ENCODE measurements at places on chromosomes 5 and 9.

- DNase-seq, result no peak
Measured at GRCh38 chr9:133103183-133103986, 17.7 kb downstream of the RALGDS start.

DNA sequence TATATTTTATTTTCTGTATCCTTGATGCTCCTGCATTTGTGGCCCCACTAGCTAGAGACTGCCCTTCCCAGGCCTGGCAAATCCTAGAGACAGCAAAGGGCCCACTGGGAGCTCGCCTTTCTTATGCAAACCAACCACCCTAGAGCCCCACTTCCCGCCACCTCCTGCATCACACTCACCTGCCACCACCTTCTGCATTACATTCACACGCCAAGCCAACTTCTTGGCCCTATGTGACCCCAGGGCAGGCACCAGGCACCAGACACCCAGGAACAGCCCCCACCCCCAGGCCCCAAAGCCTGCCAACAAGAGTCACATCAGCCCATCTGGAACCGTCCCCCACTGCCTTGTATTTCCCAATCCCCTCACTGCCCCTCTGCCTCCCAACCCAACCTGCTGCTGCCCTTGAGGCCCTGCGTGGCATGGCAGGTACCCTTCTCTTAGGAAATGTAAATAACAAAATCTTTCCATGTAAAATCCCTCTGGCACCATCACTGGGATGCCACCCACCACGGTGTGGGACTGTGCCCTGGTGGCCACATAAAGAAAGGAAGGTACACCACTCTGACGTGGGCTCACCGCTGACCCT lies 22.0 kb downstream of the ROR2 start:
- no peak for DNase-seq

GRCh38 chr5:65382582-65382981 lies 99.1 kb downstream of the ADAMTS6 start:
- no peak for DNase-seq

GRCh38 chr5:50445296-50445949 lies 4.3 kb upstream of the EMB start:
- DNase-seq, result no peak

GRCh38 chr5:57642066-57642465 lies 159.5 kb upstream of the ACTBL2 start:
- no peak for DNase-seq

GRCh38 chr5:33806738-33807442 lies 84.9 kb downstream of the ADAMTS12 start:
- DNase-seq, result no peak

DNA sequence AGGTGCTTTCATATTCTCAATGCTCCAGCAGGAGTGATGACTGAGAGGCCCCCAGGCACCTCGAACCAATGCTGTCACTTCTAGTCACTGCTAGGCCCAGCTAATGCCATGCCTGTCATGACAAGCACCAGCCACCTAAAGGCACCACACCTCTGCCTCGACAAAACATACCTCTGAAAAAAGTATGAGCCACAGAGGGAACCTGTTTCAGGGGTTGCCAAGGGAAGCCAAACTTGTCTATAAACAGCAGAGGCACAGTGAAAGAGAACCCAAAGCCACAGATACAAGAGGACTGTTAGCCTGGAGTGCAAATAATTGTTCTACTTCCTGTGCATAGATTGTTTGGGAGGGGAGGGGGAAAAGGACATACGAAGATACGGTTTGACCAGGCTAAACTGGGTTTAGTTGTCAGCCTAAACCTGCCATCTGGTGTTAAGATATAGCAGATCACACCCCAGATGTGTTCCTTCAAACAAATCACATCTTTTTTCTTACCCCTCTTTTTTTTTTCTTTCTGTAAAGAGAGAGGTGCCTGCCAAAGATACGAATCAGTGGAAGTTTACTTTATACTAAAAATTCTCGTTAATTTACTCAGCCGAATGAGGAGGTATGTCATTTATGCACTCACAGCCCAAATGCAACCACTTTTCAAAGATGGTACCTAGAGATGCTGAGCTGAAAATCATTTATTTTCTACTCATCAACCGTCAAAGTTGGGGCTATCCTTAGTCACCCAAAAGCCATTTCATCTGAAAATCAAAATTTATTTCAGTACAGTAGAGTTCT lies 45.7 kb downstream of the BNC2 start:
- no peak for DNase-seq

GRCh38 chr5:44875661-44876605 lies 67.2 kb downstream of the MRPS30 start:
- DNase-seq, result no peak

DNA sequence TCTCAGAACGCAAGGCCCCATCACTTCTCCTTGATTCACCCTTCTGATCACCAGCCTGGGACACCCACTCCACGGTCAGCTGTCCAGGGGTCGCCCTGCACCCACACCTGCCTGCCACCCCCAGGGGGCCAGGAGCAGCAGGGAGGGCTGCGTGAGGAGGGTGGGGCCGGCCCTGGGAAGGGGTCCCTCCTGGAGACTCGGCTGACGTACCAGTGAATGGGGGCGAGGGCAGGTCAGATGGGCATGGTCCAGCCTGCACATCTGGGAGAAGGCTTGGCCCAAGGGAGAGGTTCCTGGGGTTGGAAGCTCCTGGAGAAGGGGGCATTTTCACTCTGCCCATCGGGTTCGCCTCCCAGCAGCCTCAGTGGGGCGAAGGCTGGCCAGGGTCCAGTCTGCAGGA lies 21.8 kb upstream of the SARDH start:
- DNase-seq, result no peak

DNA sequence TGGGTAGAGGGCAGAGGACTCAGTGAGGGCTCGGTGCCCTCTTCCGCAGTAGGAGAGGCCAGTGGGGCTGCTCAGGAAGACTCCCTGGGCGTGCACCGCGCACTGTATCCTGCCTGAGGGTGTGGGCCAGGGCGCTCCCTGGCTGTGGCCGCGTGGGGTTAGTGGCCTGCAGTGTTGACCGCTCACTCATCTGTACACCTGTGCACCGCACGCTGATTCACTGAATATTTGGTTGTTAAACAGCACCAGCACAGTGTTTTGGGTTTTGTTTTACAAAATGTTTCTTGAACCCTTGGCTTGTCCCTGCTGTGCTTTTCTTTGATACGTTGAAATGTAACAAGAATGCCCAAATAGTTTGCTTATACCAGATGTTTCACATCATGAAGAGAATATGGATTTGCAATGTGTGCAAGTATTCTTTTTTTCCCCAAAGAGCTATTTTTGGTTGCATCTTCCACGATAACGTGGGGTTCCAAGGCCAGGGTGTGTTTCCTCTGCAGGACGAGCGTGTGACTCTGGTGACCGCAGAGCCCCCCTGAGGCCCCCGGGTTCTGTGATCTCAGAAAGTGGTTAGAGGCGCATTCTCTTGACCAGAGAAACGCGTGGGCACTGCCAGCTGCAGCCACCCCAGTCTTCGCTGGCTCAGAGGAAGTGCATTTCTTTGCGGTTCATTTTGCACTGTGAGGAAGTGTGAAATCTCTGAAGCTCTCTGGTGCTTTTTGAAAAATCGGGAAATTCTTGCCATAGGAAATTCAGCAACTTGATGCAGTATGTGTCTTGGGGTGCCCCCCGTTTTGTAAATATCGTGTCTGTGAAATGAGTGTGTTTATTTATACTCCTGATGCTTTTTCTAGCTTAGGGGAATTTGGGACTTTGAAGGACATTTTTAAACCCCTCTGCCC lies 46.9 kb downstream of the AHRR start:
- DNase-seq, result no peak

- DNase-seq, result no peak
Measured at GRCh38 chr9:94826644-94827410, 100.3 kb downstream of the AOPEP start.

- DNase-seq, result no peak
Measured at GRCh38 chr9:21056931-21057330, 20.8 kb downstream of the IFNB1 start.

DNA sequence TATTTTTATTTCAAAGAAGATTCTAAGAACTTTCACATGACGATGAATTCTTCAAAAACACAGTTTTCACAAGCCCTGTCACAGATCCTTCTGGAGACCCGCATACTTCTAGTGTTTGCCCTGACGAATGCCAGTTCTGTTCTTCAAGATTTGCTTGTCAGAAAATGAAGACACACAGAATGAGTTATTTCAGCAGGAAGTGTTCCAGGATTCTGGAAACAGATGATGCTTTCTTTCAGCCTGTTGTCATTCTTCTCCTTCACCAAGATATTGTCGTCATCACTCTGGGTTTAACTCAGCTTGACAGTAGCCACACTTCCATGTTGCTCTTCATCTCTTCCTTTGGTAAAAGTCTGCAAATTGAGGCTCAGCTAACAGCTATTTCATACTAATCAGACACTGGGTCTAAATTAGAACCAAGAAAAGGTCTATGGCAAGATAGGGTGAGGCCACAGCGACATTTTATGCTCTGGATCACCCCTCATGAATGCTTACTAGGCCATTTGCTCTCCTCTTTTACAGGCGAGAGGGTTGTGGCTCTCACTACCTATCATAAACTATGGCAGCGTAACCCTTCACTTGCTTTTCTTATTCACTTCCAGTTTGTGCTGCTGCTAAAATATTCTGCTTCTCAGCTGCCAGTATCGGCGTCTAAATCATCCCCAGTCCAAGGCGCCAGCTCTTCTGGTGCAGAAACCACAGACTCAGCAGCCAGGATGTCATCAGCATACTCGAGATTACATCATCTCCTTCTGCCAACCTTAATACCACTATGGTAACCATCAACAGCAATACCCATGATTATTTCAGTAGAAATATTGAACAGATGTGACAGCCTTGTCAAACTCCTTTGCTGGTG lies 159.6 kb upstream of the TBCA start:
- no peak for DNase-seq

- DNase-seq, result no peak
Measured at GRCh38 chr5:143129910-143130612, 273.4 kb downstream of the NR3C1 start.

GRCh38 chr5:38347040-38347763 lies 88.8 kb downstream of the EGFLAM start:
- DNase-seq, result no peak

- DNase-seq, result no peak
Measured at GRCh38 chr5:94086194-94086593, 344.8 kb upstream of the POU5F2 start.

DNA sequence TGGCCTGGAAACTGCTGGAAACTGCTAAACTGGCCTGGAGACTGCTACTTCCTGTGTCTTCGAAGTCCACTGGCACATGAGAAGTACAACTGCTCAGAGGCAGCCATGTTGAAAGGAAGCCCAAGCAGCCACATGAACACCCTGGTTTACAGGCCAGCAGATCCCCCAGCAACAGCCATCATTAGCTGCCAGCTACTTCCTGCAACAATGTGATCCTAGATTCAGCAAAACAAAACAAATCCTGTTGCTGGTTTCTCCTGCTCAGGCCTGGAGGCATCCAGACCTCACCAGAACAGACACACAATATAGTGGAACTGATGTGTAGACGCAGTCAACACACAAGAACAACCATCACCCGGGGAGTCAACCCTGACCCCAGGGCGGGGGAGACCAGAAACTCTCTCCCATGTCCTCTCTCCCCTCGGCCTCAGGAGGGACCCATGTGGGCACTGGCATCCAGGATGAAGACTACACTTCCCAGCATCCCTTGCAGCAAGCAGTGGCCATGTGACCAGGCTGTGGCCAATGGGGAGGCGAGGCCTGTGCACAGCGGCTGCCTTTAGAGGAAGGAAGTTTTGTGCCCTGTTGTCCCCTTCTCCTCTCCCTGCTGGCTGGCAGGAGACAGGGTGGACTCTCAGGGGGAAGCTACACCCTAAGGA lies 9.2 kb upstream of the LCN15 start:
- DNase-seq, result no peak

DNA sequence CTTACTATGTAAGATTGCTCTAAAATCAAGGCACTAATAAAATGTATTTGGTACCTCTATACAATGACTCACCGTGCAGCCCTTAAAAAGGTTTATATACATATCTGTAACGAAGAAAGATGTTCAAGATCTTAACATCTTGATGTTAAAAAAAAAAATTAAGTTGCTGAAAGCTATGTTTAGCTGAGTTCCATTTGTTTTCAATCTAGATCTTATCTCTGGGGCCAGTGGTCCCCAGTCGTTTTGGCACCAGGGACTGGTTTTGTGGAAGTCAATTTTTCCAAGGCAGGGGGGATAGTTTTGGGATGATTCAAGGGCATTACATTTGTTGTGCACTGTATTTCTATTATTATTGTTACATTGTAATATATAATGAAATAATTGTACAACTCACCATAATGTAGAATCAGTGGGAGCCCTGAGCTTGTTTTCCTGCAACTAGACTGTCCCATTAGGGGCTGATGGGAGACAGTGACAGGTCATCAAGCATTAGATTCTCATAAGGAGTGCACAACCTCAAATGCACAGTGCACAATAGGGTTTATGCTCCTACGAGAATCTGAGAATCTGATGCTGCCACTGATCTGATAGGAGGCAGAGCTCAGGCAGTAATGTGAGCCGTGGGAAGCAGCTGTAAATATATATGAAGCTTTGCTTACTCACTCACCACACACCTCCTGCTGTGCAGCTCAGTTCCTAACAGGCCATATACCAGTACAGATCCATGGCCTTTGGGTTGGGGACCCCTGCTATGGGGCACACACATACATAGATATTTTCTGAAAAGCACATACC lies 27.6 kb upstream of the TSLP start:
- no peak for DNase-seq

- DNase-seq, result no peak
Measured at GRCh38 chr5:137176126-137176525, 323.0 kb downstream of the SPOCK1 start.

DNA sequence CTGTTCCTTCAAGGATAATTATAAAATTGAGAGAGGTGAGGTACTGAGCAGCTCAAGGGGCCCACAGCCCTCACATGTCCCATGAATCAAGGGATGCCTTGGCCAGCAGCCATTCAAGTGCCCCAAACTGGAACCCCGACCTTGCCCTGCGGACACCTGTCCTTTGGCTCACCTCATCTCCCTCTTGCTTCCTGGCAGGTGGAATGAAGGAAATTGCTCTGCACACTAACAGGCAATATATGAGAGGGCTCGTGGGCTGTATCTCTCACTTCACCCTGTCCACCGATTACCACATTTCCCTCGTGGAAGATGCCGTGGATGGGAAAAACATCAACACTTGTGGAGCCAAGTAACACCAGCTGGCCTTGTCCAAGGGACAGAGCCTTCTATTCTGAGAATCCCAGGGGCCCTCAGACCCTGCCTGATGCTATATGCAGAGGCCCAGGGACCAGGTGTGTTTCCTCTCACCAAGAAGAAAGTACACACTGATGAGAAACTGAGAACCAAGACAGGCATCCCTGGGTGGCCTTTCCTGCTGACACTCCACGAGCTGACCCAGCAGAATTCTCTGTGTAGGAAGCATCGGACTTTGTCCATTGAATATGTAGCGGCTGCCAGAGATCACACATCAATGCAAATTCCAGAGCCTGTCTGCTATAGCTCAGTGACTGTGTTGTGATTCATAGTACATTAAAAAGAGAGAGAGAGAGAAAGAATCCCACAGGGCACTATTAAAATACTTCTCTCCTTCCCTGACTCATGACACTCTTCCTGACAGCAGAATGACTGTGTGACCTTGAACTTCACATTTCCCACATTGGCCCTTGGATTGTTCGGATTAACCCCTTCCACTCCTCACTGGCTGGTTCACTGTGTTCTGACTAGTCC lies 92.6 kb downstream of the LIFR start:
- DNase-seq, result no peak

GRCh38 chr5:89470658-89471057 lies 587.7 kb upstream of the MEF2C start:
- DNase-seq, result no peak

GRCh38 chr9:14314929-14315874 lies 1.3 kb upstream of the NFIB start:
- DNase-seq, result no peak
